Diencephalon (tissue), 1 donor: ENCODE measurements at places on chromosomes 1 and 21. TPM values are rescaled to one million over a fixed set of nuclear protein-coding genes. Genes with fewer than 3 reads are reported as not detected.

The GPR52 gene
- total RNA-seq: 5.8 TPM

The GJA5 gene
- 2.3 TPM for total RNA-seq

The ACKR1 gene
- total RNA-seq: 0.92 TPM

The THEMIS2 gene
- 2.8 TPM for total RNA-seq

The KCNE2 gene
- total RNA-seq: 0.23 TPM

The HJV gene
- 0.23 TPM for total RNA-seq

The SYDE2 gene
- total RNA-seq: 4.4 TPM

The CCDC185 gene
- total RNA-seq: 0.23 TPM

The INAVA gene
- total RNA-seq: 4.6 TPM

The CADM3 gene
- total RNA-seq: 134 TPM

The KLHDC7A gene
- total RNA-seq: 0.23 TPM

The CFAP74 gene
- 1.8 TPM for total RNA-seq

The CRP gene
- total RNA-seq: not detected

The CAMTA1 gene
- 185 TPM for total RNA-seq

The UBL4B gene
- total RNA-seq: not detected
